ENCODE measurements at places on chromosomes 5 and 9.

- no peak for DNase-seq
Observed at GRCh38 chr9:133610845-133611244, 1.7 kb upstream of the FAM163B start.

- no peak for DNase-seq
Observed at GRCh38 chr5:28328681-28329080, 1290.3 kb upstream of the CDH9 start.

GRCh38 chr5:56440871-56441740 is 208.0 kb upstream of the ANKRD55 start:
- DNase-seq, result no peak

GRCh38 chr9:134293611-134294152 is 32.6 kb upstream of the RXRA start:
- no peak for DNase-seq

GRCh38 chr9:73805853-73806458 is 654.3 kb downstream of the ANXA1 start:
- no peak for DNase-seq

DNA sequence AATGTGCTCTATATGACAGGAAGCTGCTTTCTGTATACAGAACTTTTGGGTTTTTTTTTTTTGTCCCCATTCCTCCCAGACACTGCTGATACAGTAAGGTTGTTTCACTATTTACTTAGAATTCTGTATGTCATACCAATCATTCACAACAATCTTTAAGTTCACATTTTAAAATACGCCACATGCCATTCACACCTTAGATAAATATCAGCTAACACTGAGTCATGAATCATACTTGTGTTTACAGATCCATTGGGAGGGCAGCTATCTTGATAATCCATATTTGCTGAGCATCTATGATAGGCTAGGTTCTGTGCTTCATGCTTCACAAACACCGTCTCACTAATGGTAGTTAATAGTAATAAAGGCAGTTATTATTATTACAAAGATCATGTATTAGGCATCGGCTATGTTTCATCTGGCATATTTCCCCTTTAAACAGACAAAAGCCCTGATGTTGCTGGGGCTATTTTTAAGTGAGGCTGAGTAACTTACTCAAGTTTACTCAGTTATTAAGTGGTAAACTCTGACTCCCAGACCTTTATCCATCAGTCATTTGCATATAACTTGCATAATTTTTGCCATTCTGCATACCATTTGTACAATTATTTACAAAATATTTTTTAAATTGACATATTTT is 152.2 kb upstream of the HMHB1 start:
- no peak for DNase-seq

DNA sequence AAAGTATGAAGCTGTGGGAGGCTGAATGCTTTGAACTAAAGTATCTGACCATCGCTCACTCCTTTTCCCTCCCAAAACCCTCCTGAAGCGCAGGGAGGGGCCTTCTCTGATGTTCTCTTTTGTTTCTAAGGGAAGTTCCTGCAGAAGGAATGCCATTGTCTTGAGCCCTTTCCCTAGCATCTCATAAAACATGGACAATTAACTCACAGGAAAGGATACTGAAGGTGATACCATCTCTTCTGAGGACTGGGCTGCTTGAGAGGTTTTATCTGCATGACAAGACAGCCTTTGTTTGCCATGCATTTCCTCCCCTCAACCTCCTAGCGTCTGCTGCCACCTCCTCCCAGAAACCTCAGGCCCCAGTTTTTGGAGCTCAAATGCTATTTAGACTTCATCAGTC is 4.3 kb upstream of the RMND5B start:
- no peak for DNase-seq

GRCh38 chr9:124752967-124753366 is 18.1 kb downstream of the NR6A1 start:
- DNase-seq, result no peak

DNA sequence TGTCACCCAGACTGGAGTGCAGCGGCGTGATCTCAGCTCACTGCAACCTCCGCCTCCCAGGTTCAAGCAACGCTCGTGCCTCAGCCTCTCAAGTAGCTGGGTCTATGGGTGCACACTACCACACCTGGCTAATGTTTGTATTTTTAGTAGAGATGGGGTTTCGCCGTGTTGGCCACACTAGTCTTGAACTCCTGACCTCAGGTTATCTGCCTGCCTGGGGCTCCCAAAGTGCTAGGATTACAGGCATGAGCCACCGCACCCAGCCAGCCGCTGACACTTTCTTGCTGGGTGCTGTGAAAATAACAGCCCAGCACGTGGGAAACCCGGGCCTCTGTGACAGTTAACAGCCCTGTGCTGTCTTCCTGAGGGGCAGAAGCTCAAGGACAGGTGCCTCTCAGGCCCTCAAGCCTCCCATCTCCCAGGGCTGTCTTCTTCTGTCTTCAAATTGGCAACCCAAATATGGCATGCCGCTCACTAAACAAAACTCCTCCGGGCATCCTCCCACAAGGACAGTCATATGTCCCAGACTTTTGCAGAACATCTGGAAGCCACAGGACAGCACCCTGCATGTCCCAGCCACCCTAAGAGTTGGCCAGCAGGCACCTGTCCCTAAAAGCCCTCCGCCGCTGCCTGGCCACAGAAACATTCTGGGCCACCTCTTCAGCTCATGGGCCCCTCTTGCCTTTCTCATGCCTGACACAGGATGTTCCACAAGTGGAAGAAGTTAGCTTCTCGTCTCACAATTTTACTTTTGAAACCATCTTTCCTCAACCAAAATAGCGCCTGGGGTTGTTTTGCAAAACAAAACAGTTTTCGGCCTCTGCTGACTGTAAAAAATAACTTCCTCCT is 233.6 kb downstream of the SYK start:
- no peak for DNase-seq

DNA sequence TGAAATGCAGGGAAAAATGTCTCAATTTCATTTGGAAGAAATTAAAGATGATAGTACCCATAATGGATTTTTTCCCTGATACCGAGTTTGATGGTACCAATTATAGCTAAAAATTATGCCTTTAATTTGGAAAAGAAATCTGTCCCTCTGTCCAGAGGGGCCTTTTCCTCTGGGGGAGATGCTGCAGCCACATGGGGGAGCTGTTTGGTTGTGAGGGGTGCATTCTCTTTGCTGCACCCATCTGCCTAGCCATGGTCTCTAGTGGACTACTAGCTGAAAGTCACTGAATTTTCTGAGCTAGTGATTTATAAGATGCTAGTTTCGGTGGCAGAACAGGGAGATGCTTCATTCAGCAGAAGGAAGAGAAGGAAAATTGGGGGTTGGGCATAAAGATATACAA is 9.6 kb downstream of the SEC61B start:
- no peak for DNase-seq

GRCh38 chr9:134049236-134049635 is 18.6 kb downstream of the BRD3 start:
- no peak for DNase-seq

DNA sequence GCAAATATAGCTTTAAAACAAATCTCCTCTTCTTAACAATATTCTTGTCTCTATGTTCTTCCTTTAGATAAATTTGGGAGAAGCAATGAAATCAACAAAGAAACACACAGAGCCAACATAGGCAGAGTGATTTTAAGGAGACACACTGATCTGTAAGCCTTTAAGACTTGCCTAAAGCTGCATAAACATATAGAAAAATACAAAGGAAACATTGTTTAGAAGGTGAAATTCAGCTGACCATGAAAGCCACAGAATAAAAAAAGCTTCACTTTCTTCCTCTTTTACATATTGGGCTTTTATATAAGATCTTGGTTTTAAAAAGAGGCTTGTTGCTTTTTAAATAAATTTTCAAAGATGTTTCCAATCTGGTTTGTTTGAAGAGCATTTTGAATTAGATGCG is 1277.5 kb downstream of the EFNA5 start:
- no peak for DNase-seq

GRCh38 chr9:132784286-132784830 is 93.7 kb downstream of the AK8 start:
- no peak for DNase-seq

GRCh38 chr5:155826611-155827507 is 500.1 kb upstream of the SGCD start:
- DNase-seq, result no peak

DNA sequence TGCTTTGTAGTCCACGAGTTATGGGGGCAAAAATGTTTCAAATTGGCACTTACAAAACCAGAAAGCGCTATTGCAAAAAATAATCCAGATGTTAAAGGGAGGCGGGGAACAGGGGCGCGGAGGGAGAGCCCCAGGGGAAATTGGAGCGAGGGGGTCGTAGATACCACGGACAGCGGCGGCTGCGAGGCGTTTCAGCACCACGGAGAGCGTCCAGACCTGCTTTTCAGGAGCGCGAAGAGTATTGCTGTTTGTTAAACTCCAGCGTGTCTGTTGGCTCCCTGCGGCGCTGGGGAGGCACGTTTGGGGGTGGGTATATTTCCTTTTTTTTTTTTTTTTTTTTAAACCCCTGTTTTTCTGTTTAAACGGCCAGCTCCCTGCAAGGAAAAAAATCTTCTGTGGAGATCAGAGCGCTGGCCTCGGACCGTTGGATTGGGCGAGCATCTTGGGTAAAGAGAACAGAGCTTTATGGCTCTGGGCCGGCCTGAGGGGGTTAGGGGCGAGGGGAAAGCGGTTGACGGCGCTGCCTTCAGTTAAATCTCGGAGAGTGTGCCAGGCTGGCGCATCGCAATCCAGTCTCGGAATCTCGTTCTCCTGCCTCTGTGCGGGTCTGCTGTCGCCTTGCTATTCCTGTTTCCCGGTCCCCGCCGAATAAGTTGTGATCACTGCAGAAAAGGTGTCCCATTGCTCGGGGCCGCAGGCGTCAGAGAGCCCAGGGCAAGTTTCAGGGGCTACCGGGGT is at the start of gene GLRA1:
TSS of gene GLRA1 (minus strand) at position 288 of the 738 bp plus-strand sequence. CDS start 302 bp downstream, outside the sequence.
- peak; percentile 29 for DNase-seq

DNA sequence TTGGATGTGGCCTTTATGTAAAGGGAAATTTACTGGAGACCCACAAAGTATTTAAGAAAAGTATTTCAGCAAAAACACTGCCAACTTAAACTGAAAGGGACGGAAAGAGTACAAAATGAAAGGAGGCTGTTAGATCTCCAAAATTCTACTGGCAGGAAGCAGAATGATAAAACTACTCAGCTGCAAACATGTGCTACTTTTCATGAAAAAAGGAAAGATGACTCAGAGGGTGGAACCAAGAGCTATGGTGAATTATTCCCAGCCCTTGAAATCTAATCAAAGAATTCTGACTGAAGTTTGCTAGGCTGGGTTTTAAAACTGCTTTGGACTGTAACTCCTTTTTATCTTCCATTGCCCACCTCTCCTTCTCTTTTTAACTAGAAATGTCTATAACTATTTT is 58.6 kb upstream of the ZBED3 start:
- DNase-seq, result no peak

DNA sequence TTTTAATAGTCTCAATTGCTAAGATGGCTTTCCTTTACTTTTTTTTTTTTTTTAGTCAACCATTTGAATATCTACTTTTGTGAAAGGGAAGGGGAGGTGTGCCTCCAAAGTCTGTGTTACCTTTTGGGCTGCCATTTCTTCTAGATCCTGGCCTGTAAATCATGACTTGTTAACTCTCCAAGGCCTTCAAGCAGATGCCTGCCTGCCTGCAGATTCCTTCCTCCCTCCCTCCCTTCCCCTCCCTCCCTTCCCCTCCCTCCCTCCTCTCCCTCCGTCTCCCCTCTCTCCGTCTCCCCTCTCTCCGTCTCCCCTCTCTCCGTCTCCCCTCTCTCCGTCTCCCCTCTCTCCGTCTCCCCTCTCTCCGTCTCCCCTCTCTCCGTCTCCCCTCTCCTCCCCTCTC is 73.1 kb downstream of the COMMD10 start:
- no peak for DNase-seq

- no peak for DNase-seq
Observed at GRCh38 chr9:104027295-104027694, 66.8 kb upstream of the SMC2 start.

DNA sequence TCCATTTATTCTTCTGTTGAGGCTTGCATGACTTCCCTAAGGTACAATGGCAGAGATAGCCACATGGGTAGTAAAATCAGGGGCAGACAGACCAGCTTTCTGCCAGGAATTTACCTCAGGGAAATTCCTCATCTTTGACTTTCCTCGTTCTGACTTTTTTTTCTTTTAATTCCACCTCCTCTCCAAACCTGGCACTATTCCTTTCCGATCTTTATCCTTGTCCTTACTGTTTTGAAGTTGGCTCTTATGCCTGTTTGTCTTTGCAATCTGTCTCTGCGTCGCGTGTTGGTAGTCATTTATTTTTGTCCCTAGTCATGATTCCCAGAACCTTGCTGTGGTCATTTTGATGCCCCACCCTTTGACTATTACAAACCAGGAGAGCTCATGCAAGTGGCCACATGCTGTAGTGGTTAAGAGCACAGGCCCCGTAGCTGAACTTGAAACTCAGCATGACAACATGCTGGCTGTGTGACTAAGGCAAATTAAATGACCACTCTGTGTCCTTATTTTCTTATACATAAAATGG is 19.0 kb downstream of the TMC1 start:
- no peak for DNase-seq

DNA sequence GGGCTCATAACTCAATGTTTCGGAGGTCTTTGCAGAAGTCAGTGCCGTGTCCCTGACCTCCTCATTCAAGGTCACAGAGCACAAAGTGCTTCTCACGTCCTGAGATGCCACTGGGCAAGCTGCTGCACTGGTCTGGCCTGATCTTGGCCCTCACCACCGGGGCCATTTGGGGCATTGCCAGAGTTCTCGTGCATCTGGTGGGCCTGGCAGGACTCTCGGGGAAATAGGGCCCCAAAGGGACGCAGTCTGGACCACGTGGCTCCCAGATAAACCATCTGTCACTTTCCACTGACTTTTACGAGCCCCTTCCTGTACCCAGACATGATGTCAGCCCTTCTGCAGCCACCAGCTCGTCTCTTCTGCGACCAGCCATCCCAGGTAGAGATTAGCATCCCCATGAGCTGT is 54.8 kb downstream of the HRH2 start:
- no peak for DNase-seq

GRCh38 chr5:170420806-170421412 is 31.7 kb upstream of the KCNMB1 start:
- peak; percentile 12 for DNase-seq

DNA sequence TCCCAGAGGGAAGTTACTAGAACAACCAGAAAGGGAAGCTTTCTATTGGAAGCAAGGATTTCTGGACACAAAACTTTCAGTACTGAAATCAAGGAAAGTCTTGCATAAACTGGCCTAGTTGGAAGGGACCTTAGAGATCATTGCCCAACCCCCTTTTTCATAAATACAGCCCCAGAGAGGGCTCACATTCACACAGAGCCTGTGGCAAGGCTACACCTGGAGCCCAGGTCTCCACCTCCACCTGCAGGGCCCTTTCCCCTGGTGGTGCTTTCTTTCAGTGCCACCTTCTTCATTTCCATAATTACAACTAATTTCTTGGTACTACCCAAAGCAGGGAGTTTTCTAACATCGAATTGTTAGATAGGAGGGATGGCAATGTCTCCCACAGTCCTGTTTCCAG is 85.7 kb downstream of the ADRB2 start:
- no peak for DNase-seq

- DNase-seq, result no peak
Observed at GRCh38 chr5:128318691-128319090, 219.4 kb downstream of the FBN2 start.

DNA sequence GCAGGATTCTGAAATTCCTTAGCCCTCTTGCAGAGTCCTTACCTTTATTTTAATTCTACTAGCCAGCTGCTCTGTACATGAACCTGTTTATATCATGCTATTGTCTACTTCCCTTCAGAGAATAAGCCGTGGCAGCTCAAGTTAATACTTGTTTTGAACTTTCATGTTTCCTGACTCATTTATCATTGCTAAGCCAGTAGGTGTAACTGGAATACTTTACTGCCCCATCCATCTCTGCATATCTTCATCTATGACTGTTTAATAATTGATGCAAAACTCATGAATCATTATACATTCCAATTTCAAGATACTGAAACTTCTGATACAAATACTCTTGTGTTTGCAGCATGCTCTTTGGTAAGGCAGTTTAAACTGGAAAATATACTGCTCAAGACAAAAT is 174.7 kb downstream of the PPP2R2B start:
- DNase-seq, result no peak
